Brain pericyte (primary cell): ENCODE measurements at places on chromosomes 7 and 10.
A peak's percentile ranks its signal among the peaks of the same experiment; 100 is the strongest.

GRCh38 chr7:132295175-132295574 is 281.1 kb downstream of the PLXNA4 start:
- no peak for DNase-seq

DNA sequence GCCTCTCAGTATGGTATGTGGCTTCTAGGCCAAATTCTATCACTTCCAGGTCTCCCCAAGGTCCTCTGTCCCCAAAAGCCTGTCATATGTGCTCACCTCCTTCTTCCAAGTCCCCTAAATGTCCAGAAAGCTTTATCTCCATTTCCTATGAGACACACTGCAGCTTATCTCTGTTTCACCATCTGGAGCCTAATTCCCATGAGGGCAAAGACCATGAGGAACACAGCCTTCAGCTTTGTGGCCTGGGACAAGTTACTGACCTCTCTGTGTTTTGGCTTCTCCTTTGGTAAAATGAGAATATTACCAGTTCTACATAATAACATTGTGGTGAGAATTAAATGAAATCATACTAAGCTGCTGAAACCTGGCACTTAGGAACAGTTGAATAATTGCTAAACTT is 19.2 kb downstream of the ST8SIA6 start:
- no peak for DNase-seq

DNA sequence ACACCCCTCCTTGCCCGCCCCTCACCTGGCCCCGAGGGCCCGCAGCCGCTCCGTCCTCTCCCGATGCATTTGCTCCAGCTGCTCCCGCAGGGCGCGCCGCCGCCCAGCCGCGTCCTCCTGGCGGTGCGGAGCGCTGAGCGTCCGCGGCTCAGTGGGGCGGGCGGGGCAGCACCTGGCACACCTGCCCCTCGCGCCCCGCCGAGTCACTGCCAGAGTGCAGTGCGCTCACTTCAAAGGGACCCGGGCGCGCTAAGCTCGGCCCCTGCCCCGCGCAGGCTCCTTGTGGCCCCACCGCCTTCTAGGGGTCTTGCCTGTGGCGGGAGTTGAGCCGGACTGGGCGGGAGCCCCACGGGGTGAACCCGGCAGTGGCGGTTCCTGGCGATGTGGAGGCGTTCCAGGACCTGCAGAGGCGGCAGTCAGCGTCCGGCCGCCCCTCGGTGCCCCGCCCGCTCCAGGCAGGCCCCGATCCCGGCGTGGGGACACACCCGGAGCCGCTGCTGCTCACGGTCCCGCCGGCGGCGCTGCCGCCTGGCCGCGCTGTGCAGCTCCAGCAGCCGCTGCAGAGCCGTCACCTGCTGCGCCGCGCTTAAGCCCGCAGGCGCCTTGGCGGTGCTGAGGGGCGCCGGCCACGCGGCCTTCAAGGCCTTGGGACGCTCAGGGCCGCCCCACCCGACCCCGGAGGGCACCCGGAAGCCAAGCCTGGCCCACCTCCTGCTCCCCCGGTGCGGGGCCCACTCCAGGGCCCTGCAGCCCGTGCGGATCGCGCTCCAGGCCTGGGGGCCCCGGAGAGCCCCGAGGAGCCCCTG is 6.7 kb downstream of the ATP6V1F start:
- DNase-seq, result no peak

DNA sequence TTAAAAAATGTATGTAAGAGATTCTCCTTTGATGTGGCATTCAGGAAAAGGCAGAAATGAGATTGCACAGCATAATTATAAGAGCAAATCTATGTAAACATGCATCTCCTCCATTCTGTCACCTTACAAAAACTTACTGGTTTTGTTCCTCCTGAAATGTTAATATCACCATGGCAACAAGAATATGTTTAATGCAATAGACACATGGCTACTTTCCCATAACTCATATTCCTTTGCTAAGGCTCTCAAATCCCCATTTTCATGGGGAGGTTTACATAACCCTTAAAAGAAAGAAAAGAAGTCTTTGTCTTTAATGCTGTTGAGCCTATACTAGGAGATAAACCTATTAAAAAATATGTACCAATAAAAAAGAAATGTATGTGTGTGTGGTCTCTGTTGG is 136.2 kb downstream of the ANK3 start:
- DNase-seq, result no peak

DNA sequence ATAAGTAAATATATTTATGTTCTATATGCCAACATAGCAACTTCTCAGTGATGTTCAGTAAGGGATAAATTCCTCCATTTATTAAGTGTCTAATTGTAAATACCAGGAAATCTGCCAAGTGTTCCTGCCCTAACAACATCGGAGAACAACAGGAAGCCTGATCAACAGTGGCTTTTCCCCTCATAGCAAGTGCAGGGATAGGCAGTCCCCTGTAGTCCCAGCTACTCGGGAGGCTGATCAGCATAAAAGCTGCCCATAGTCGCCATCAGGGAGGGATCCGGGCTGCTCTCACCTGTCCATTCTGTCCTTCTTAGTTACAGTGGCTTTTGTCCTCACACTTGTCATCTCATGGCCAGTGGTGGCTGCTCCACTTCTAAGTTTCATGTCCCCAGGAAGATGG is 141.3 kb downstream of the IDE start:
- no peak for DNase-seq

DNA sequence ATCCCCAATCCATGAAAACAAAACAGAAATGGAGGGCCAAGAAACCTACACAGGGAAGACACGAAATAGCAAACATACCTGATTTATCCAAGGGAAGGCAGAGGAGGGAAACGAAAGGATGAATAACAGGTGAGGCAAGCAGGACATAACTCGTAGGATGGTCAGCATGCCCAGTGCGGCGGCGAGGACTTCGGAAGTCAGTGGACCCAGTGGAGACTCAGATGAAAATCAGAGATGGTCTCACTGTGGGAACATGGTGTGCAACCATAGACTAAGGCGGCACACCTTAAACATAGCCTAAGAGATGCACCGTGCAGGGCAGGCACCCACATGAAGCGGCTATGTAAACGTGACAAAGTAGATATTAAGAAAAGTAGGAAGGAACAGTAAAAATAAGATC is 157.5 kb downstream of the MGMT start:
- no peak for DNase-seq

DNA sequence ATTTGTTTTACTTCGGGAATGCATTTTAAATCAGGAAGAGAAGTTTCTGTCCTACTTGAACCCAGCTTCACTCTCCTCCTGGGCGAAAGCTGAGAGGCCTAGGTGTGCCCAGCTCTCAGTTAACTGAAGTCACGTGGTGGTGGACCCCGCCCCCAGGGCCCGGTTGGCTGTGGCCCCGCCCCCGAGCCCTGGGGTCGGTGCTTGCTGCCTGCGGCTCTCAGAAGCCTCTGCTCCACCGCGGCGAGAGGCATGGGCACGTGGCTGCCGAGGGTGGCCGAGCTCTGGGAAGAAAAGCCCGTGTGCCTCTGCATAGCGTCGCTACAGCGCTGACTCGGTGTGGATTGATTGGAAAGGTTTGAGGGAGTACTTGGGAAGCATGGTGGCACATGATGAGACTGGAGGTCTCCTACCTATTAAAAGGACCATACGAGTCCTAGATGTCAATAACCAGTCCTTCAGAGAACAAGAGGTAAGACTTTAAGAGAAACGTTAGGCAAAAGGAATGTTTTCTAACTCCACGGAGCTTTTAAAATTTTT is 34.1 kb downstream of the NET1 start:
- DNase-seq, result peak; percentile 41

DNA sequence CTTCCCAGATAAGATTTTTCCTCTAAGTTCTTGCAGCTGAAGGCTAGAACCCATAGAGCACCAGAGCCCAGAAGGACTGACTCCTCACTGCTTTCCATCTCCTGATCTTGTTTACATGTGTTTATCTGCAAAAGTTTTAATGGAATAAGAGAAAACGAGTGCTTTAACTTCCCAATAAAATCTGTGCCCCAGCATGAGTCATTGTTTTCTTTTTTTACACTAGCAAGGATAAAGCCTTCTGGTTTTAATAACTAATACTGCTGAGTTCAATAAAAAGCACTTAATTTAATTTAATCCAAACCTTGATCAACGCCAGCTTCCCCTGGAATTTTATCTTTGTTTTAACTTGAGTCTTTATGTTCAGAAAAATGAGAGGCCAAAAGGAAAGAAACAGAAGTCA is 227.6 kb downstream of the HPSE2 start:
- DNase-seq, result no peak

GRCh38 chr7:123772652-123773051 is 23.8 kb upstream of the WASL start:
- DNase-seq, result no peak

DNA sequence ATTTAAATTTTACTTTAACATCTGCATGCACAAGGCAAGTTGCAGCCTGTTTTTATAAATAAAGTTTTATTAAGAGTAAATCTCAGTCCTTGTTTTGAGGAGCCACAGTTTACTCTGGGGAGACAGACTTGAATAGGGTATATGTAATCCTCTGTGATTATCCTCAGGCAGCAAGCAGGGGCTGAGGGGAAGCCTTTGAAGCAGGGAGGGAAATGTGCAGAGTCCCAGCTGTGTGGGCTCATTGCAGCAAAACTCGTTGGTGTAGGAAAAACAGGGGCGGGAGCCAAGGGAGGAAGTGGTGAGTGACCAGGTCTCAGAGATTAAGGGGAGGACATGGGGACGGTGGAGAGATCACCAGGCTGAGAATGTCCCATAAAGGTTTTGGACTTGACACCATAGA is 34.3 kb upstream of the SMC3 start:
- no peak for DNase-seq

DNA sequence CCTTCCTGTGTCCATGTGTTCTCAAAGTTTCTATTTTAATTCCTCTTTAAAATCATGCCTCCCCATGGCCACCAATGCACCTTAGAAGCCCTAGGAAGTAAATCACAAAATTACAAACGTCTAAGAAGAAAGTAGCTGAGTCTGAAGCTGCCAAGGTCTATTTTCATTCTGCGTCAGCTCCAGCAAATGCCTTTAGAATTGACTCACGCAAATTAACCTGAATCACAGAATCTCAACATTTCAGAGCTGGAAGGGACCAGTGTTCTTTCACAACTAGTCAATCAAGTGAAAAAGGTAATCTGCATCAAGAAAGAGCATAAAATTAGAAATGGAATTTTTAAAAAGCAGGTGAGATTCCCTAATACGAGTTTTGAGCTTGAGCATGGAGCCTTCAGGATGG is 1017.6 kb downstream of the SORCS3 start:
- no peak for DNase-seq

- no peak for DNase-seq
Observed at GRCh38 chr10:15370212-15370855, 755 bp downstream of the FAM171A1 start.

DNA sequence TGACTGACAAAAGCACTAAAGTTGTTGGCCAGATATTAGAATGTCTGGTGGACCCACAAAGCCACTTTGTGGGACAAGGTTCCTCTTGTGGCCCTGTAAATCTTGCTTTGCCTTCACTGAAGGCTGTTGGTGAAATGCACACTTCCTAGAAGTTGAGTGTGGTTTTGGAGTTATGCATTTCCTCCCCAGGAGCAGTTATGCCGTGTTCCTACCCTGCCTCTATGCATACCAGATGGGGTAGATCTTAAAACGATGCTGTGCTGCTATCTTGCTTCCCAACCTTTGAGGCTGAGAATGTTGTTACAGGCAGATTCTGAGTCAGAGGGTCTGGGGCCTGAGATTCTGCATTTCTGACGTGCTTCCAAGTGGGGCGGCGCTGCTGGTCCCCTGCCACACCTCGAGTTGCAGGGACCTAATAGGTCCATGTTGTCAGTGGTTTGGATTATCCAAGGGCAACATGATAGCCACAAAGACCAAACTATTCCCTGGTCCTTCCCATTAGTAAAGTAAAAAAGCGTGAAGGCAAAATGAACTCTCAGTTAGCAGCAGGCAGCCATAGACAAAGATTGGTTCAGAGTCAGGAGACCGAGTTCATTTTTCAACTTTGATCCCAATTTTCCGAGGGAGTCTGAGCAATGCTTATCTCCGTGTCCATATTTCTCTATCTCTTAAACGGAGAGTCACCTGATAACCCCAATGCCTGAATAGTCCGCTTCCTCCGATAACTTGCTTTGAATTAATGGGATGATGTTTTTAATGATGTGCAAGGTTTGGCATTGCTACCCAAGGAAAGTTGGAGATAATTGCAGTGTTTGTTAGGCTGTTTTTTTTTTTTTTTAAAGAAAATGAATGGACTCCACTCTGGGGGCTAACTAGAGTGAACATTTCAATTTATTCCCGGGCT is 55.8 kb downstream of the CDHR3 start:
- no peak for DNase-seq

DNA sequence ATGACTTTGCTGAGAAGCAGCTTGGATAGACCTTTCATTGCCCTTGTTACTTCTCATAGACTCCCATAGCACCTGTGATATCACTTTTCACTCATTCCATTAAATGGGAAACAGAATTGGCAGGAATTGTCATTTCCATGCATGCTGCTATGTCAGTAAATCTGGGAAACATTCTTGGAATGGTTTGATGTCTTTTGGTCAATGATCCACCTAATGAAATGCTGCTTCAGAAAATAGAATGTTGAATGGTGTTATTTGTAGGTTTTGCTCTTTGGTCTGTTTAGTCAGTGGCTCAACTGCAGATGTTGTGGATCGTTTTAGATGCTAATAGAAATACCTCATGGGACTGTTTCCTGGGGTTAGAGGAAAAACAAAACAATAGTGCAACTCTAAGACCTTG is 127.8 kb downstream of the PLPP4 start:
- DNase-seq, result no peak

DNA sequence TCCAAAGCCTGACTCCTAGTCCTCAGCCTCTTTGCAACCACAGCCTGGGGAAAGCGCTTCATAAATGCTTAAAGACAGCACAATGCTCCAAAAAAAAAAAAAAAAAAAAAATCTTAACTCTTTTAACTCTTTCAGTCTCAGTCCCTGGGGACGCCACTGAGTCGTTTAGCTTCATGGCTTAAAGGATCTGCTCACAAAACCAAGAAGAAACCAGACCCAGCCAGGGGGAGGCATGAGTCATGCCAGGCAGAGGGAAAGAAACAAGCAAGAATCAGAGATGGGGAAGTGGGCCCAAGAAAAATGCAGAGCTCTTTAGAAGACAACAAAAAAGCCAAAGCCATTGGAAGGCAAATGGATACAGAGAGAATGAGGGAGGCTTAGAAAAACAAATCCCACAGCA is 32.5 kb upstream of the DOCK1 start:
- DNase-seq, result no peak

DNA sequence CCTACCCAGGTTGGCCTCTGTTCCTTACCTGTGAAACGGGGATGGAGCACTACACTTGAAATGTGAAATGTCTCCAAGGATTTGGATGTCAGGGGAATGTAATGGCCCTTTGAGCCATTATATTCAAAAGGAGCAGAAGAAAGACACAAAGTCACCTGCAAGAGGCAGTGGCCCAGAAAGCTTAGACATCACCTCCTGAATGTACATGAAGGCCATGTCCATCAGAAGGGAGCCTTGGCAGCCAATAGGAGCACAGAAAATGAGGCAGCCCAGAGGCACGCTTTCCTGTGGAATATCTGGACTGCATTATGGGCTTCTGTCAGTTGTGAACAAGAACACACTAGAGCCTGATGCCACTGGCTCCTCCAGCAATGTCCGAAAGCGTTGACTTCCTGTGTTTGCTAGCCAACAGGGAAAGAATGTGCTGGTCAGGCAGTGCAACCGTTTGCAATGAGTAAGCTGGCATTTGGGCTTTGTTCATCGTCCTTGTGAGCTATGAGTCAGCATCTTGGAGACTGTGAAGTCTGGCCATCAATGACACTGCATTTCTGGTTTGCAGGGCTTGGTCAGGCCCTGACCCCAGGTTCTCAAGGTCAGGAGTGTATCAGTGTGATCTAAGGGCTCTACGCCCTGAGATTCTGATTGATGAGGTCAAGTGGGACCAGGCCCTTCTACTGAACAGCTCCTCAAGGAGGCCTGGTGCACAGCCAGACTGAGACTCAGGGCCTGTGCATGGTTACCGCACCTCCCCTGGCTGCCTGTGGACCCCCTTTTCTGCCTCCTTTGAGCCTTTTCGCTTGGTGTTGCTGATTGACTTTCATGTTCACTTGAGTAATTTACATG is 222.4 kb downstream of the RPS24 start:
- DNase-seq, result peak; percentile 36
